ENCODE measurements at places on chromosomes 7 and 10.
A peak's percentile ranks its signal among the peaks of the same experiment; 100 is the strongest.

GRCh38 chr10:72223743-72224101 lies 7.6 kb upstream of the ASCC1 start:
- DNase-seq = no peak

GRCh38 chr10:133123746-133124356 lies 36.1 kb downstream of the ADGRA1 start:
- no peak for DNase-seq

- DNase-seq = no peak
Measured at GRCh38 chr7:127940381-127941160, 90.7 kb downstream of the LRRC4 start.

DNA sequence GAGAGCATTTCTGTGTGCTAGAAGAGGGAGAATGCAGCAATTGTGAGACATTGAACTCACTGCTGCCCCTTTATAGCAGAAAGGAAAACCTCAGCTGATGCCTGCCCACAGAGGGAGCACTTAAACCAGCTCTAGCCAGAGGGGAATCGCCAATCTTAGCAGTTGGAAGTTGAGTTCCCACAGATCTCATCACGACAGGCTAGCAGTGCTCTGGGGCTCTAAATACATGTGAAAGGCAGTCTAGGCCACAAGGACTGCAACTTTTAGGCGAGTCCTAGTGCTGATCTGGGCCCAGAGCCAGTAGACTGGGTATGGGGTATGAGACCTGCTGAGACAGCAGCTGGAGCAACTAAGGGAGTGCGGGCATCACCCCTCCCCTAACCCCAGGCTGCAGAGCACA lies 25.2 kb upstream of the PRR15 start:
- DNase-seq = no peak

DNA sequence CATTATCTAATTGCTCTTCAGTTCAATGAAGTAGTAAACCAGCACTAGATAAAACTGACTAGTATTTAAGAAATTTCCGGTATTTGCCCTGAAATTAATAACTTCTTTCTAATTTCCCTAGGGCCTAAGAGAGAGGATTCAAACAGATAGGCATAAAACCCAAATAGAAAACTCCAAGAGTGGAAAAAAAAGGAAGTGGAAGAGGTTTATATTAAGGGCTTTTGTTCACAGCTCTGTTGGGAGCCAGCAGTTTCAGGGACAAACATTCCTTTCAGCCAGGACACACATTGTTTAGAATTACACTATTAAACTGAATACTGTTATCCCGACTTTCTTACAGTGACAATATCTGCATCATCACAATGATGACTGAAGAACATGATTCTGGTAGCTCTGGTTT lies 3.6 kb downstream of the ODAD2 start:
- DNase-seq = no peak

DNA sequence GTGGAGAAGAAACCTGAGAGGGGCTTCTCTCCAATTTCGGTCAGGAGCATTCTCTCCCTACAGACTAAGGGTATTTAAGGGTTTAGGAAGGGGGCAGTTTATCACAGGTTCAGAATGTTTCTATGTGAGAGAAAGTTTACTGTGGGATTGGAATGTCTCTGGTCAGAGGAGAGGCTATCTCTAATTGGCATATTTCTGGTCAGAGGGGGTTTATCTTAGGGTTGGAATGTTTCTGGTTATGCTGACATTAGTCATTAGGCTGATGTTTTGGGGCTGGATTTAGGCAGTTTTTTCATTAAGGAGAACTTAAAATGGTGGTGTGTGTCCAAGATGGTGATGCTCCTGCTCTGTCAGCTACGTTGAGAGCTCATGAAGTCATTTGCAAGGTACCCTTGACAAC lies 758.0 kb downstream of the TYW1 start:
- DNase-seq = no peak

- DNase-seq = no peak
Measured at GRCh38 chr10:126585249-126586017, 85.1 kb downstream of the C10orf90 start.

- no peak for DNase-seq
Measured at GRCh38 chr7:95454438-95455045, 19.7 kb upstream of the PON2 start.

GRCh38 chr10:49158404-49158803 lies 24.6 kb upstream of the FAM170B start:
- DNase-seq = no peak

DNA sequence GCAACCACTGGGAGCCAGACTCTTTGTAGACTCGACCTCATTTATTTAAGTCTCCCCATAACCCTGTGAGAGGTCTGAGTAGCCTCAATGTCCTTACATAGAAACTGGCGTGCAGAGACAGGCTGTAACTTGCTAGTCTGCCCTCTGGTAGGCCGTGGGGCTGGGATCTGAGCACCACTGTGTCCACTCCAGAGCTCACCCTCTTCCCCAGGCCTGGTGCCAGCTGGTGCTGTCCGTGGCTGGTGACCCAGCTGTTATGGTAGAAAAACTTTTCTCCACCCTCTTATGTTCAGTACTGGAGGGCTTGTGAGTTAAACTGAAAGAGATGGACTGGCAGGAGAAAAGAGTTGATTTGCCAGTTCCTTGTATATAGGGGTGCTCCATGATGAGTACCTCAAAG lies 41.9 kb downstream of the ADAMTS14 start:
- DNase-seq = no peak

DNA sequence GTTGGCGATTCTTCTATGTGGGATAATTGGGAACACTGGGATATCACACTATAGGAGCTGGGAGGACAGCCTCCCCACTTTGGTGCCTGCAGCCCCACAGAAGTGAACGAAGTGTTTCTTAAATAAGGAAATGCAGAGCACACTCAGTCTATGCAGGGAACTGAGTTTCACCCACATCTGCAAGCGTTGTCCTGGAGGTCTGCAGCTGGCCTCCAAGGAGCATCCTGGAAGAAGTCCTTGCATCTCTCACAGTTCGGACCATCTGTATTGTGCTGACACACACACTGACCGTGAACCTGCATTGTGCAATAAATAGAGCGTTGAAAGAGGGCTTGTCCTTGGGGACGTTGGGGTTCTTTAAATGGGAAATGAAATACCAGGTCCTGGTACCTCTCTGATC lies 25.8 kb downstream of the LAMB4 start:
- DNase-seq = no peak

- DNase-seq = no peak
Measured at GRCh38 chr10:29257106-29257783, 31.6 kb upstream of the LYZL1 start.

- no peak for DNase-seq
Measured at GRCh38 chr10:29714096-29714874, 79.5 kb upstream of the SVIL start.

DNA sequence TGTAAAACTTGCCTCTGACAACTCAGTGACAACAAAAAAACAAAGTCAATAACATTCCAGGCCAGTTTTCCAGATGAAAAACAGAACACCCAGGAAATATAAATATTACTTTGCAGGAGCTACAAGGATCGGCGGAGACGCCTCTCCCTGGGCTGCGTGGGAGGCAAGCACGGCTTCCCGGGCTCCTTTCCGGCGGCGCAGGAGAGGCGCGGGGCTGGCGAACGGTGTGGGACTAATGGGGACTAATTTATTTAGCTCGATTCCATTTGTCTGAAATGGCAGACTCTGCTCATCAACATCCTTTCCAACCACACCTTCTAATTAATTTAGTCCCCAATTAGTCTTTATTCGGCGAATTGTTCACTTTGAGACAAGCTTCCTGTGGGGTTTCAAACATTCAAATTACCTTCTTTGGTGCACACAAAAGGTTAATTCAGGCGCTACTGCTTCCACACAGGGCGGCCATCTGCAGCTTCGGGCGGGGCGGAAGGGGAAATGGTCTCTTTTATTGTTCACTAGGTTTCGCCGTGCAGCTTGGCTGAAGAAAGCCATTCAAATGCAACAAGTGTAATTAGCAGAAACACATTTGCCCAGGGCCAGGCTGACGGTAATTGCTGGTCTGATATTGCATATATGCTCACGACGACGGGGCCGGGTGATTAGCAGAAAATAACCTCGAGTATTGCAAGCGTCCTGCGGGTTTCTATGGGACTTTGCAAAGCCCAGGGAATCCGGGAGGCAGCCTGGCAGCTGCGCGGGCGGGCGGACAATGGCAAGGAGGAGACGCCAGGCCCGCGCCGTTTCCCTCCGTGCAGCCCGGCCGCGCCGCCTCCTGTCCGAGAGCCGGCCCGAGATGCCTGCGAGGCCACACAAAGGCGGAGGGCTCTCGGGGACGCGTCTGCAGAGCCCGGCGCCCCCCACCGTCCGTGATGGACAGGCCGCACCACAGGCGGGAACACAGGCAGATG lies 270.1 kb downstream of the PTPRN2 start:
- DNase-seq = peak; percentile 41

DNA sequence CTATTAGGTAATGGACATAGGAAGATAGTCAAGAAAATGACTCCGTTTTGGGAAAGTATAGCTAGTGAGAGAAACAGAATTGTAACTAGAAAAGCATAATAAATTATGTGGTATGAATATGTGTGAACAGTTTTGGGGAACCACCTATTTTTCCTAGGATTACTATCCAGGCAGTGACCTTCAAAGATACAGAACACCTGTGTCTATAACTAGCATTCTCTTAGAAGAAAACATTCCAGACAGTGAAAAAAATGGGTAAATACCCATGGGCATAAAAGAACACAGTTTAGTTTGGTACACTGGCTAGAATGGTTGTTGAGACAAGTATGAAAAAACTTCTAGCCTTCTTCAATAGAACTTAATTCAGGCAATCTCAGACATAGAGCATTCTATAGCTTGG lies 690.8 kb downstream of the MAGI2 start:
- no peak for DNase-seq

GRCh38 chr10:95818668-95819067 lies 62.7 kb downstream of the ENTPD1 start:
- DNase-seq = no peak
